ENCODE measurements at places on chromosomes 11 and 22. TPM values are rescaled to one million over a fixed set of nuclear protein-coding genes. Genes with fewer than 3 reads are reported as not detected.

C11orf87 gene
- total RNA-seq: not detected

PIM3 gene
- 129 TPM for total RNA-seq

LMNTD2 gene
- 5.2 TPM for total RNA-seq

LIF gene
- total RNA-seq: 2.0 TPM

TRIM64 gene
- total RNA-seq: not detected

MUC6 gene
- total RNA-seq: not detected

TRIM34 gene
- 8.2 TPM for total RNA-seq

FERMT3 gene
- 202 TPM for total RNA-seq

OR51I2 gene
- not detected for total RNA-seq

PRG3 gene
- total RNA-seq: not detected

SLC17A6 gene
- not detected for total RNA-seq

FGF3 gene
- total RNA-seq: not detected

BBOX1 gene
- not detected for total RNA-seq

SLC7A4 gene
- total RNA-seq: not detected

FGF4 gene
- total RNA-seq: not detected

SLC22A8 gene
- total RNA-seq: not detected

SGSM1 gene
- total RNA-seq: 15.4 TPM

RAB3IL1 gene
- not detected for total RNA-seq

CD44 gene
- 490 TPM for total RNA-seq

TMEM191C gene
- total RNA-seq: 2.1 TPM

CLDN5 gene
- total RNA-seq: 1.7 TPM

ANO5 gene
- 0.05 TPM for total RNA-seq

PYGM gene
- total RNA-seq: 6.1 TPM

TP53I11 gene
- 9.2 TPM for total RNA-seq

DNA sequence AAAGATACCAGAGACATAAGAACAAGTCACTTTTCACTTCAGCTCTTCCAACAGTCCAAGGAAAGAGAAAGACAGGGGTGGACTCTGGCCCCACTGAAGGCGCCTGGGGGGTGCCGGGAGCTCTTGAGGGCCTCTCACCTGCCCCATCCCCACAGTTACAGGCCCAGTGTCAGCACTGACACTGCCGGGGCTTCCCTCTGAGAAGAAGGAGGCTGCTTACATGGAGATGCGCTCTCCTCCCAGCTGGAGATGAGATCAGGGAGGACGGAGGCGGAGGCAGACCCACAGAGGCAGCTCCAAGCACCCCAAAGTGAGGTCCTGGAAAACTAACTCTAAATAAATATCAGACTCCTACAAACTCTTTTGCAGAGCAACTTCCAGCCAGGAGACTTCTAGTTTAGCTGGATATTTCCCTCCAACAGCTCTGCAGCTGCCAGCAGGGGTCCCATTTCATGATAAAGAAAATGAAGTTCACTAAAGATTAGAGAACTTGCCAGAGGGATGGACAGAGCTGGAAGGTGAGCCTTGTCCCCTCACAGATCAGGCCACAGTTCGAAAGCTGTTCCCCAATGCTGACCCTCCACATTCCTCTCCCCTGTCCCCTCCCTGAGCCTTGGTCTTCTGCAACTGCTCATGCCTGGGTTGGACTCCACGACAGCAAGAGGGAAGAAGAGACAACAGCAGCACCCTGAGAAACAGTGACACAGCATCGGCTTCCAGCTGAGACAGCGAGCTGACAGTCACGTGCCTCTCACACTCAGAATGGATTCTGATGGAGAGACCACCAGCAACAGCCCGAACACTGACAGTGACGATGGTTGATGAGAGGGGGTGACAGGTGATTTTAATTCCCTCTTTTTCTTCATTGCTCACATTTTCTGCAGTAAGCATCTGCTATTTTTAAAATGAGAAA lies 5.8 kb downstream of the CARS1 start:
- no peak overlapping the region for H3K4me3 ChIP-seq
- peaks cover 2% of the 10 kb centered on the region for H3K36me3 ChIP-seq
- peaks cover 31% of the 10 kb centered on the region for H3K4me1 ChIP-seq
- no peaks in the 10 kb centered on the region for H3K27me3 ChIP-seq
- no peak for DNase-seq
- no peak overlapping the region for H3K27ac ChIP-seq

GRCh38 chr22:50361222-50361621 lies 18.1 kb downstream of the PPP6R2 start:
- H3K36me3 ChIP-seq: peaks cover 12% of the 10 kb centered on the region
- peaks cover 33% of the 10 kb centered on the region for H3K4me1 ChIP-seq
- H3K4me3 ChIP-seq: no peak overlapping the region
- H3K27me3 ChIP-seq: no peaks in the 10 kb centered on the region
- DNase-seq: no peak

- H3K27ac ChIP-seq: no peak overlapping the region
- H3K36me3 ChIP-seq: no peaks in the 10 kb centered on the region
- DNase-seq: peak; percentile 22
- peaks cover 24% of the 10 kb centered on the region for H3K4me1 ChIP-seq
- peaks cover 2% of the 10 kb centered on the region for H3K27me3 ChIP-seq
- no peak overlapping the region for H3K4me3 ChIP-seq
Measured at GRCh38 chr11:1920909-1921573, 1.5 kb downstream of the TNNT3 start.

GRCh38 chr11:27041141-27041899 lies 705 bp downstream of the BBOX1 start:
- no peaks in the 10 kb centered on the region for H3K36me3 ChIP-seq
- H3K27ac ChIP-seq: no peak overlapping the region
- no peaks in the 10 kb centered on the region for H3K27me3 ChIP-seq
- no peak overlapping the region for H3K4me3 ChIP-seq
- H3K4me1 ChIP-seq: no peaks in the 10 kb centered on the region

- H3K4me3 ChIP-seq: no peak overlapping the region
- H3K4me1 ChIP-seq: no peaks in the 10 kb centered on the region
- no peaks in the 10 kb centered on the region for H3K36me3 ChIP-seq
- peaks cover 2% of the 10 kb centered on the region for H3K27me3 ChIP-seq
- DNase-seq: no peak
Measured at GRCh38 chr11:58433638-58434203, 5.8 kb upstream of the OR5B2 start.

GRCh38 chr11:72446929-72447769 lies 12.8 kb upstream of the CLPB start:
- H3K36me3 ChIP-seq: no peaks in the 10 kb centered on the region
- H3K27ac ChIP-seq: no peak overlapping the region
- H3K27me3 ChIP-seq: peaks cover 2% of the 10 kb centered on the region
- H3K4me3 ChIP-seq: no peak overlapping the region

- no peak overlapping the region for H3K27ac ChIP-seq
- no peaks in the 10 kb centered on the region for H3K4me1 ChIP-seq
- H3K27me3 ChIP-seq: no peaks in the 10 kb centered on the region
Measured at GRCh38 chr11:76075716-76076115, 130.6 kb downstream of the WNT11 start.

DNA sequence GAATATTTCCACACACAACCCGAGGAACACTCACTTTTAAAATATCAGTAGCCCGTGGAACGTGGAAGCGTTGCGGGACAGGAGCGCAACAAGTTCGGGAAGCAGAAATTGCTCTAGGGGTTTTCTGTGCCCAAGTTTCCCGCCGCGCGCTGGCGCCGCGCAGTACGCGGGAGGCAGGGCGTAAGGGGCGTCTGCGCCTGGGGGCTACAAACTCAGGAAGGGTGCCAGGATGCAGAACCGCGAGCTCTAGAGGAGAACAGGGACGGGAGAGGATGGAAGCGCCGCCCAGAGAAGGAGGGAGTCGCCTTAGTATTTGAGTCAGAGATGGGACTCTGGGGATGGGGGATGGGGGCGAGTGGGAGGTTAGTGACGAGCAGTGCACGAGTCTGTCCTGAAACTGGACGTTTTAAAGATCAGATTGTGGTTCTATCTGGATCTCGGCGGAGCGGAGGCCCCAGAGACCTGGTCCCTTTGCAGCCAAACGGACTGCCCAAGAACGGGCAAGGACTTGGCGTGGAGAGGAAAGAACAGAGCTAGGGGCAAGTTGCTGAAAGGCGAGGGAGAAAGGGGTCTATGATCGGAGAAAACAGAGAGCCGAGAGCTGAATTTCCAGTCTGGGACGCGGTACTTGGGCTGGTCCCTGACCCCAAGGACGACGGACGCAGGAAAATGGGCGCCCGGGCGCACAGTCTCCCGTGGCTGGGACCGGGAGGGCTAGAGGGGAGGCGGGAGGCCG lies 4.7 kb downstream of the BSX start:
- H3K27me3 ChIP-seq: peaks cover 69% of the 10 kb centered on the region
- DNase-seq: peak; percentile 5
- no peak overlapping the region for H3K4me3 ChIP-seq
- H3K36me3 ChIP-seq: no peaks in the 10 kb centered on the region
- peaks cover 9% of the 10 kb centered on the region for H3K4me1 ChIP-seq
- no peak overlapping the region for H3K27ac ChIP-seq

GRCh38 chr22:19745155-19746101 lies 15.2 kb upstream of the TBX1 start:
- no peak overlapping the region for H3K27ac ChIP-seq
- H3K36me3 ChIP-seq: no peaks in the 10 kb centered on the region

GRCh38 chr11:1224111-1224490 lies 1.2 kb downstream of the MUC5B start:
- no peak for DNase-seq
- no peaks in the 10 kb centered on the region for H3K36me3 ChIP-seq
- H3K4me3 ChIP-seq: no peak overlapping the region
- H3K27me3 ChIP-seq: no peaks in the 10 kb centered on the region

- H3K27ac ChIP-seq: no peak overlapping the region
- no peak overlapping the region for H3K4me3 ChIP-seq
- H3K27me3 ChIP-seq: no peaks in the 10 kb centered on the region
- H3K36me3 ChIP-seq: no peaks in the 10 kb centered on the region
Measured at GRCh38 chr11:78031629-78032028, 8.6 kb upstream of the KCTD14 start.

DNA sequence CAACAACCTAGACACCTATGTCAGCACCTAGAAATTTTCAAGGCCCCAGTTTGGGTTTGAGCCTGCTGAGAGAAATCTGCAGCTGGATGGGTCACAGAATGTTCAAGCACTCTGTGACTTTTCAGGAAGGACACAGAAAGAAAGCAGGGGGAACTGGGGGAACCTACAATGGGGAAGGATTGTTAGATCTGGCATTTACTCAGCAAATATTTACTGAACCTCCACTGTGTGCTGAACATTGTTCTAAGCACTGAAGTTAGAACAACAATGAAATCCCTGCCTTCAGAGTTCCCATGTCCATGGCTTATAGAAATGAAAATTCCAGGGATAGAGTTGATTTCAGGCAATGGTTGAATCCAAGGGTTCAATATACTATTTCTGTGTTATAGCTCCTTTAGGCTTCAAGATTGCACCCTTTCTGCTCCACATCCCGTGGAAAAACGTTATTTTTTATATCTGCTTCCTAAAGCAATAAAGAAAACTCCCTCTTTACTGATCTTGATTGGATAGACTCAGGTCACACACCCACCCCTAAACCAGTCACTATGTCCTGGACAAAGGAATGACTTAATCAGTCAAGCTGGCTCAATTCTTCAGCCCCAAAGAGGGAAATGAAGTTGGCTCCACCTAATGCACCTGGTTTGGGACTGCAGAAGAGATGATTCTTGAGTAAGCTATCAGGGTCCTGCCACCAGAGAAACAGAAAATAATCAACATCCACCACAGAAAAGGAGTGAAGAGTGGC lies 95.1 kb downstream of the OR5AK2 start:
- H3K27me3 ChIP-seq: no peaks in the 10 kb centered on the region
- no peaks in the 10 kb centered on the region for H3K4me1 ChIP-seq
- no peaks in the 10 kb centered on the region for H3K36me3 ChIP-seq
- no peak for DNase-seq

DNA sequence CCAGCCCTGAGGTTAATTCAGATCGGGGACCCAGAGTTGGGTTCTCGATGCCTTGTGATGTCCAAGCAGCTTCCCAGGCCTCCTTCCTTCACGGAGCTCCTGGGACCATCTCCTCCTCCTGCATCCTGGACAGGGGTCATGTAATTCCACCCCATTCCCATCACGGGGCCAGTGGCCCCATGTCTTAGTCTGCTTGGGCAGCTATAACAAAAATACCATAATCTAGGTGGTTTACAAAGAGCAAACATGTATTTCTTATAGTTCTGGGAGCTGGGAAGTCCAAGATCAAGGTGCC lies 41.7 kb upstream of the PRDM11 start:
- peaks cover 15% of the 10 kb centered on the region for H3K4me1 ChIP-seq
- DNase-seq: no peak
- no peaks in the 10 kb centered on the region for H3K36me3 ChIP-seq
- no peak overlapping the region for H3K27ac ChIP-seq

DNA sequence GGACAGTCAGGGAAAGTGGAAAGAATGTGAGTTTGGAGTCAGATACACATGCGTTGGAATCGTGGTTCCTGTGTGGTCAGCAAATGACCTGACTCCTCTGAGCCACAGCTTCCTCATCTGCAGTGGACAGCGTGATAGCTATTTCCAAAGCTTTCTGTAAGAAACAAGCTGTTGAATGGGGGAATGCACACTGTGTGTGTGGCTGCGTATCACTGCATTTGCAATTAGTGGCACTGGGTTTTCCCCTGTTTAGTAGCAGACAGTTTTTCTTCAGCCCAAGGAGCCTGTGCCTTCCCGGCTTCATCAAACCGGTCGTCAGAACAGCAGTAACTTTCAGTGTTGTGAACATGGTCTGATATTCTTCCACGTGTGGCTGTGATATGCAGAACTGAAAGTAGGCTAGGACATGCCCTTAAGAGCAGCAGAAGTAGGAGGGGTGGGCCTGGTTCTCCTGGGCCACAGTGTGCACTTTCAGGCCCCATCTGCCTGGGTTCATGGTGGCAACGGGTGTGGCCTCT lies 121.5 kb downstream of the RRAS2 start:
- peak; percentile 12 for DNase-seq
- H3K4me3 ChIP-seq: no peak overlapping the region
- H3K36me3 ChIP-seq: no peaks in the 10 kb centered on the region

DNA sequence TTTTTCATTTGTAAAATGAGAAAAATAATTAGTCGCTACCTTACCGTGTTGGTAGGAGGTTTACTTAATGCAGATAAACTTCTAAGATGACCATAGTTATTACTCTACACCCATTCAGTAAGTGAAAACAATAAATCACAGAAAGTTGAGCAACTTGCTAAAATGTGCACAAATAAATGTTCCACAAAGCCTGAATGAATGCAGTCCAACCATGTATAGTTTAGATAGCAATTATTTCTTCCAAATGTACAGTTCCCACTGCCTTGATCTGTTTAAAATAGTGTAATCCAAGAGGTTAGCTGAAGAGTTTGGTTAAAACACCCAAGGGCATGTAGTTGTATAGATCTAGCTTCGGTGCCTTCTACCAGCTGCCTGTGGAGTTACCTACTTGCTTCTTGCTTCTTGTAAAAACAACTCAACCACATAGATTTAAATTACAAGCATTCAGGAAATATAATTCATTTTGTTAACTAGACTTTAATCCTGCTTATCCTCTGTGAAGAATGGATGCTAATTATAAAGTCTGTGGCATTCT lies 106.3 kb upstream of the CARD18 start:
- H3K27me3 ChIP-seq: no peaks in the 10 kb centered on the region
- DNase-seq: no peak
- H3K4me1 ChIP-seq: no peaks in the 10 kb centered on the region
- no peak overlapping the region for H3K27ac ChIP-seq

DNA sequence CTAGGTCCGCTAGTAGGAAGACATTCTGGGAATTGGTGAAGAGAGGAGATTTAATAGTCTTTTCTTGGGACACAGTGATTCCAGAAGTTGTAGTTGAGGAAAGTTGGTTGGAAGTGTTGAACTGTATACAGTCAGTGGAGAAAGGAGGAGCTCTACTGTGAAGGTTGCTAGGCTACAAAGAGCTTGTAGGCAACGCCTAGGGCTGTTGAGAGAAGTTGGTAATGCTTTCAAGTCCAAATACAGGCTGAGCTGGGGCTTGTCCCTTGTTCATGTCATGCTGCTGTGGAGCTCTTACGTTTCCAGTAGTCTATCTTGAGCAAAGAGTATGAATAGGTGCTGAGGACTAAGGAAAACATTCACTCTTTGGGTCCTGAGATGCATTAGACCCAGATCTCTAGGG lies 1.1 kb downstream of the TBCEL start:
- H3K27ac ChIP-seq: no peak overlapping the region
- H3K4me3 ChIP-seq: no peak overlapping the region
- H3K27me3 ChIP-seq: no peaks in the 10 kb centered on the region
- no peak for DNase-seq
- H3K4me1 ChIP-seq: peaks cover 16% of the 10 kb centered on the region

Data from natural killer cell (primary cell).